CD4-positive, alpha-beta T cell treated with Interleukin-1 beta for 1 hour (primary cell): ENCODE measurements at places on chromosomes 12 and 14.

DNA sequence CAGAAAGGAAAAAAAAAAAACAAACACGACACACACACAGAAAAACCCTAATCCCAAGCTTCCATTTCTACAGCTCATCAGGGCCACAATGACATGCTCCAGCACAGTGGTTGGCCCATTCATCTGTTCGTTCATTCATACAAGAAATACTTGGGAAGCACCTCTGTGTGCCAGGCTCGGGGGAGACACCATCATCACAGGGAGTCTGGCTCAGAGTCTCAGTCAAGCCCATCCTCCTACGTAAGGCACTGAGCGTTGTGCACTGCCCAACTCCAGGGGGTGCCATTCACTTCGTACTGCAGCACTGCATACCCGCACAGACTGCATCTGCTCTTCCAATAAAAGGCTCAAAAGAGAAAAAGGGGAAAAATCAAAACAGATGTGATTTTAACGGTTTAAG lies 15.3 kb downstream of the VPS37B start:
- DNase-seq: no peak

DNA sequence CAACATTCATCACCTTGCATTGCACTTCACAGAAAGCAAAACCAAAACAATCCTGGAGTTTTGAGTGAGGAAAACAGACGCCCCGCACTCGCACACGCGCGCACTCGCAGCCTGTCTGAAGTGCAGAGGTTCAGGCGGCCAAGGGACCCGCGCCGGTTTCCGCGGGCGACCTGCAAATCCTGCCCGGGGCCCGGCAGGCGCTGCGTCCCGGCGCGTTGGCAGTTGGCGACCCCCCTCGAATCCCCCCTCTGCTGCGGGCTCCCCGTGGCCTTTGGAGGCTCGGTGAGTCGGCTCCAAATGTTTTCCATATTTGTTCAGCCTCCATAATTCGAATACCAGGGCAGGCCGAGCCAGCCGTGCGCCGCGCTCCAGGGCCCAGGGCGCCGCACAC lies at the start of gene SSPN:
Gene SSPN, plus strand, starts transcription at position 324 of the 391 bp plus-strand sequence. CDS start 100 bp downstream, outside the sequence.
- no peak for DNase-seq

DNA sequence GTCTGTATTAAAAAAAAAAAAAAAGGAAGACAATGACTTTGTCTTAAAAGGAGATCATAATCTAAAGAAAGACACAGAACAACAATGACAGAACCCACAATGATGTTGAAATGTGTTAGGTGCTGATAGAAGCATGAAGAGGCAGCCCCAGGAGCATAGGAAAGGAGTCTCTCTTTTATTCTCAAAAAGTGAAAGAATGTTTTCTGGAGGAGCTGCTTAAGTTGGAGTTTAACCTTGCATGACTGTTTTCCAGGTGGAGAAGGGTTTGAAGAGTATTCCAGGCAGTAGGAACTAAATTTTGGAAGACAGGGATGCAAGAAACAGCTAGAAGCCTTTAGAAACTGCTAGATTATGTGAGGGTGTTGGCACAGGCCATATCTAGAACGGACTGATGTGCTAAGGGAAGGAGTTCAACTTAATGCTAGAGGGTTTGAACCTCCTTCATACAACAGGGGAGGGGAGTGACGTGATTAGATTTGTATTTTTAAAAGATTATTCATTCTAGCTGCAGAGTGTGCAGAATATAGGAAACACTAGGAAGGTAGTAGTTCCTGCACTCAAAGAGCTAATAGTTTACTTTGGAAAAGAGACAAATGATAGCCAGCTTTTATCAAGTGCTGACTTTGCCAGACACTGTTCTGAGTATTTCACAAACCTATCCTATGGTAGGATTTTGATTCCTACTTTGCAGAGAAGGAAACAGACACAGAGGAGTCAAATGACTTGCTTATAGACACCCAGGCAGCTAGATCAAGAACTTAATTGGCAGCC lies 4.6 kb upstream of the RPL6 start:
- no peak for DNase-seq

DNA sequence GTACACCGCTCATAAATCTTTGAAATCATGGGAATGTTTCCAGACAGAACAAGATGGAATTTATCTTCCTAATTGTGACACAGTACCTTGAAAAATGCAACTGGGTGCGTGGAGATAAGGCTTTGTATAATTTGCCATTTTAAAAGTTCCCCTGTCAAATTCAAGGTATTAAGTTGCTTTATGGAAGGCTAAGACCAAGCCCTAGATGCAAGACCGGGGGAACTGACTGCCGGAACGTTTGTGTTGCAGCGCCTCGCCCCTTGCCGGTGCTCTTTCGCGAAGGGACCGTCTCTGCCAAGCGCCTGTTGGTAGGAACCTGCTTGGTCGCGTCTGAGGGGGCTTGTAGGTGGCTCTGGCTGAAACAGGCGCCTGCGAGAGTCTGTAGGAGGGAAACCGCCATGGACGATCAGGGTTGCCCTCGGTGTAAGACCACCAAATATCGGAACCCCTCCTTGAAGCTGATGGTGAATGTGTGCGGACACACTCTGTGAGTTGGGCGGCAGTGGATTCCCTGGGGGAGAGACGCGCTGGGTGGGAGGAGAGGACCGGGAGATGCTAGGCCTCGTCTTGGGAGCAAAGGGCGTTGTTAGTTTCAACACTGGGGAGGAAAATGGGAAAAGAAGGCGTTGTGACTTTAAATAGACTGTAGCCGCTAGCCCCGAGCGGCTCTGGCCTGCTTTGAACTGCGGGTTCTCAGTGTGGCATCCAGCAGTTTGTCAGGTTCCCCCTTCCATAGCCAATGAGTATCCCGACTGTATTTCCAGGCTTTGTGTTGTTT lies at the start of gene MNAT1:
Gene MNAT1, plus strand, starts transcription at position 297 of the 778 bp plus-strand sequence. Its CDS starts 102 bp downstream, at position 399.
- peak; percentile 77 for DNase-seq

DNA sequence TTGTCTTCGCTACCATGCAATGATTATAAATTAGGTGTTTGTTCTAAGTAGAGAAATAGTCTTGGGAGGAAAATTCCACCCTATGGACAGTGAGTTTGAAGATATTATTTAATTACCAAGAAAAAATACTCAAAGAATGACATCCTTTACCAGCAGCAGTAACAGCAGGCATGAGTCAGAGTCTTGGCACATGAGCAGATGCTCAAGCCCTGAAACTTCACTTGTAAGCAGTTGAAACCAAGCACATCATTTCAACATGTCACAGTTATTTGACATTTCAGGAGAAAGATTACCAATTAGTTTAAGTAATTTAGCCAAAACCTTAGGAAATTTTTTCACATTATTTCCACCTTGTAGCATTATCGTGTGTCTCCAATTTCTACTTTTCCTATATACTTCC lies 99.2 kb downstream of the C12orf50 start:
- no peak for DNase-seq

- no peak for DNase-seq
Measured at GRCh38 chr12:26918321-26919215, 19.2 kb downstream of the INTS13 start.

GRCh38 chr14:96221841-96222240 lies 17.2 kb downstream of the BDKRB2 start:
- no peak for DNase-seq

GRCh38 chr12:87320724-87321123 lies 708.5 kb downstream of the C12orf50 start:
- no peak for DNase-seq

- no peak for DNase-seq
Measured at GRCh38 chr12:57208631-57209282, 7.8 kb upstream of the NXPH4 start.

DNA sequence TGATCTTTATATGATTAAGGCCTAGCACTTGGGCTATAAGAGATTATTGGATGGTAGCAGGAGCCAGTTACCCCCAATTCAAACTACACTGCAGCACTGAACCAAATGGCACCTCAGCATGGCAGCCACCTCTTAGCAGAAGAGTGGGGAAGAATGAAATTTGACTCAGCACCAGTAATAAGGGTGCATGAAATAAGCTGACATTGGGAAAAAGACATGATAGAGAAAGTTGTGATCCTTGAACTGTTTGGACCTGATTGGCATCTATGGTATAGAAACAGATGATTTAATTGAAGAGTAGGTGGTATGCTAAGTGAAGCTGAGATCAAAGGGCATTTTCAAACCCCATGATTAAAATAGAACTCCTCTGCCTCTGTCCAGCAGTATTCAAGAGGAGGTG lies 389.5 kb downstream of the FOXG1 start:
- no peak for DNase-seq
